ENCODE measurements at places on chromosomes 16 and 17.

DNA sequence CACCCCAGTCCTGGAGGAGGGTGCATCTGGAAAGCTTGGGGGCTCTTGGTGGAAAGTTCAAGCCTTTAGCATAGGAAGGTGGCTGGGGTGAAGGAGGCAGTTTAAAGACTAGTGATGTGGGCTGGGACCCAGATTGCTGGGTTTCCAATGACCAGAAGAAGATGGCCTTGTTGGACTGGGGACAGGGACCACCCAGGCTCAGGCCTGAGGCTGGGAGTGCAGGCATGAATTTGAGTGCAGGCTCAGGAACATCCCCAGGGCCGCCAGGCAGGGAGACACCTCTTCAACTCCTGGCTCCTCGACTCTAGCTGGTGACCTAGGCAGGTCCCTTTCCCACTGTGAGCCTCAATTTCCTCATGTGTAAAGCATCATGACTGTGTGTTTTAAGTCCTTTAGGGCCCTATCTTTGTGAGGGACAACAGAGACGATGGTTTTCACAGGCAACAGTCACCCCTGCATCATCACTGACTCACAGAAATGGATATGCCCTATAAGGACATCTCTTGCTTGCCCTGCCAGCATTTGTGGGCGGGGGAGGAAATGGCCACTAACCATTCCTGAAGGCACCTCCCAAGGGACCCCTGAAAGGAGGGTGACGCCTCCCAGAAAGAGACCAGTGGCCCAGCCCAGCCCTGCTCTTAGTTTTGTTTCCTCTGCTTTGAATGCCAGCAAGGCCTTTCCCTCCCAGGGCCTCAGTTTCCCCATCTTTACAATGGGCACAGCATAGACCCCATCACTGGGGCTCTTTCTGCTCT lies 11.1 kb downstream of the NLRC5 start:
- no peak for DNase-seq

- peak; percentile 18 for DNase-seq
These were observed 200.5 kb downstream of the ZFHX3 start for GRCh38 chr16:72847187-72848027.

- no peak for DNase-seq
These were observed 34.5 kb upstream of the CLEC18B start for GRCh38 chr16:74455619-74456289.

GRCh38 chr16:50213939-50214519 lies 52.3 kb upstream of the ADCY7 start:
- no peak for DNase-seq
